ENCODE measurements at places on chromosomes 12 and 14.

- no peak for DNase-seq
These were observed 205.8 kb upstream of the EEA1 start for GRCh38 chr12:93134893-93135285.

- DNase-seq: no peak
These were observed 7.8 kb downstream of the SLC38A1 start for GRCh38 chr12:46260913-46261476.

DNA sequence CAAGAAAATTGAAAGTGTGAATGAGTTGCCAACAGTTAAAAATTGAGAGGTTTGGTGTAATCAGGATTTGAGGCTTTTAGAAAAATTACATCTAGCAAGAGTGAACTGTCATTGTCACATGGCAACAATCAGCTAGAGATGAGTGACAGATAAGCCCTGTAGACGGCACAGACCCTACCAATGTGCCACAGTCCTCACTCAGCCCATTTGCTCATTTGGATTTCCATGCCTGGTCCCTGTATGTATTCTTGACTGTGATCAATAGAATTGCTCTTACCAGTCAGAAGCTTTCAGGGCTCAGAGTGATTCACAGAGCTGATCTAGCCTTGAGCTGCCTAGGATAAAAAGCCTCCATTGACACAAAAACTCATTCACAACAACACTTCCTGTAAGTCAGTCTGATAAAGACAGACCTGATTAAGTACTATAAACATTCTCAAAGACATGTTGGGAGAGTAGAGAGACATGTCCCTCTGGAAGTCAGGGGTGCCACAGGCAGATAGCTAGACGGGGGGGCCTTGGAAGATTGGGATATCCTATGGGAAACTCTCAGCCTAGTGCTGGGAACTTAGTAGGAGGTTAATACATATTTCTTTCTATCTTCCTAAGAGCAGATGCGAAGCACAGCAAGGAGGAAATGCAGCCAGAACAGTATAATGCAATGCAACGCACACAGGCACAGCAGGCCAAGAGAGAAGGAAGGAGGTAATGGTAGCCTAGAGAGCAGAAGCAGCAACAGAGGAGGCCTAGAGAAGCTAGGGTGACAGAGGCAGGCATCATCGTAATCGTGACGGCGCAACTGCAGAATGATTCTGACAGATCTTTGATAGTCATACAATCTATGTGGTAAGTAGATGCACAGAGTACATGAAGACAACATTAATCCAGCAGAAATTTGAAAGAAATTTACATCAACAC lies 2.0 kb upstream of the PELI2 start:
- DNase-seq: no peak

DNA sequence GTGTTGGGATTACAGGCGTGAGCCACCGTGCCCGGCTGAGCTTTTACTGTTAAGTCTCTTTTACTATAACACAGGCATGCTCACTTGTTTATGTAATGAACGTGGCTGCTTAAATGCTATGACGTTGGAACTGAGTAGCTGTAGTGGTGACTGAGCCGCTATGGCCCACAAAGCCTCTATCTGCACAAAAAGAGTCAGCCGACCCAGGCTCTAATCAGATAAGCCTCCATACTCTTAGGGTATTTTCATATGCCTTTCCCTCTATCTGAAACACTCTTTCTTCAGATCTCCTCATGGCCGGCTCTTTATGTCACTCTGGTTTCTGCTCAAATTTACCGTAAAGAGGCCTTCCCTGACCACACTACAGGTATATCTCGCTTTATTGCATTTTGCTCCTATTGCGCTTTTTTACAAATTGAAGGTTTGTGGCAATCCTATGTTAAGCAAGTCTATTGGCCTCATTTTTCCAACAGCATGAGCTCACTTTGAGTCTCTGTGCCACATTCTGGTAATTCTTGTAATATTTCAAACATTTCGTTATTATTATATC lies 8.0 kb downstream of the SLC2A14 start:
- no peak for DNase-seq

DNA sequence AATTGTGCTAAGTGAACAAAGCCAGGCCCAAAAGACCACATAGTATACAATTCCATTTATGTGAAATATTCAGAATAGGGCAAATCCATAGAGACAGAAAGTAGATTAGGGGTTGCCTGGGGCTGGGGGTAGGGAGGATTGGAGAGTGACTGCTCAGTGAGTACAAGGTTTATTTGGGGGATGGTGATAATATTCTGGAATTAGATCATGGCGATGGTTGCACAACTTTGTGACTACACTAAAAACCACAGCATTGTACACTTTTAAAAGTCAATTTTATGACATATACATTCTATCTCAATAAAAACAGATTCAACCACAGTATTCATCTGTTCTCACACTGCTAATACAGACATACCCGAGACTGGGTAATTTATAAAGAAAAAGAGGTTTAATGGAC lies 68.7 kb upstream of the MAP1LC3B2 start:
- DNase-seq: no peak

- no peak for DNase-seq
These were observed 653.5 kb downstream of the TRHDE start for GRCh38 chr12:72925716-72926115.

DNA sequence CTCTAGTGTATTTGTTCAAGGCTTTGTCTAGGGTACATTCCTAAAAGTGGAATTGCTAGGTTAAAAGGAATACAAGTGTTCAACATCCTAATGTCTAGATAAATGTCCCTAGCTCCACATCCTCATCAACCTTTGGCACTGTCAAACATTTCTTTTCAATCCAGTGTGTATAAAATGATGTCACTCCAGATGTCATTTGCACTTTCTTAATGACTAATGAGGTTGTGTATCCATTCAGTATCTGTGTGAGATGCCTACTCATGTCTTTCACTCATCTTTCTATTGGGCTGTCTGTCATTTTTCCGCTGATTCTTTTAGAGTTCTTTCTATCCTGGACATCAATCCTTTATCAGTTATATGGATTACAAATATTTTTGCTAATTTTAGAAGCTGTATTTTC lies 43.3 kb downstream of the ARMH4 start:
- no peak for DNase-seq

DNA sequence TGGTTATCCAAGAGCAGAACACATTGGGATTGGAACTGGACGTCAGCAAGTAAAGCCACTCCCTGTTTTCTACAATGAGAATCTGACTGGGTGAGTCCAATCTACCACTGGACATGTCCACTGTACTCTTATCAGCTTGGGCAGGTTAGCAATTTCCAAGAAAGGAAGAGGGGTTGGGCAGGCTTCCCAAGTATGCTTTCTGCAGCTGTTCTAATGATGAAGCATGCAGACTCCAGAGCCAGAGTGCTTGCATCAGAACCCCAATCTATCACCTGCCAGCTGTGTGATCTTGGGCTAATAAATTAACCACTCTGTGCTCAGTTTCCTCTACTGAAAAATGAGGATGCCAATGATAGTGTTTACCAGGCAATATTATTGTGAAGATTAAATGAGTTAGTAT lies 92.0 kb downstream of the EMP1 start:
- DNase-seq: no peak

DNA sequence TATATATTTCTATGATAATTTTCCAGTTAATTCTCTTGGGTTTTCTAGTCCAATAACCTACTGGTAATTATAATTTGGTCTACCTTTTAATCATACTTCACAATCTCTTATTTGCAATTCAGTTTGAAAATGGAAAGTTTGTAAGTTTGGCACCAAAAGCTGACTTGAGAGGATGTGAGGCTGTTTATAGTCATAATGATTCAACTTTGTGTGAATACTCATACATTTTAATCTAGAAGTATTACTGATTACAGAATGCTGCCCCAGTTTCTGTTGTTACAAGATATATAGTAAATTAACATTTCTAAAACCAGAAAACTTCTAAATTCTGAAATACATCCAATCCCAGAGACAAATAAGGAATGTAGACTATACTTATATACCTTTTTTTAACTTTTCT lies 158.2 kb downstream of the SLC38A4 start:
- DNase-seq: no peak
